ENCODE measurements at places on chromosomes 3 and 15.

GRCh38 chr3:18249126-18249525, 176.0 kb downstream of the SATB1 start:
- DNase-seq = no peak

DNA sequence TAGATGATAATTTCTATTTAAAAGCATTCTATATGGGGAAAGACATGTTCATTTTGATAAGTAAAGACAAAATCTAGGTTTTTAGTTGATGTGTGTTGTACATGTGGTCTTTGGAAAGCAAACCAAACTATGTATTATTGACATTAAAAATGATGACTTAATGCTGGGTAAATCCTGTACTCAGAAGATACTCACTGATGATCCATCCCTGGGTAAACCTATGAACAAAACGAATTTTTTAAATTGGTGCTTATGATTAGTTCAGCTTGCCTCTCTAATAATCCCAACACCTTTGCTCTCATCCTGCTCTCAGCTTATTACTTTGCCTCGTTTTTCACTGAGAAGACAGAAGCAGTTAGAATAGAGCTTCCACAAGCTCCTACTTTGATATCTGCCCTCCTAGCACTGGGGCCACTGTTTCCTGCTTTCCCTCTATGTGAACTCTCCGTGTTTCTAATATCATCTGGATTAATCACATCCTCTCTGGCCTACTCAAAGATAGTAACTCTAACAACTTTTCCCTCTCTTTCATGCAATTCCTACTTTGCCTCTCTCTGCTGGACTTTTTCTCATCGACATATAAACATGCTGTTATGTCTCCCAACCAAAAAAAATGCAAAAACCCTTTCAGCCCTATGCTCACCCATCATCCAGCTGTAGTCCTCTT, 29.3 kb downstream of the RARRES1 start:
- no peak for DNase-seq

GRCh38 chr3:123571264-123571972, 13.4 kb downstream of the HACD2 start:
- no peak for DNase-seq

GRCh38 chr3:149955449-149955848, 15.2 kb downstream of the PFN2 start:
- DNase-seq = no peak

- DNase-seq = no peak
Measured at GRCh38 chr3:133426721-133427120, 26.9 kb downstream of the BFSP2 start.

- no peak for DNase-seq
Measured at GRCh38 chr3:24985668-24986067, 442.4 kb upstream of the RARB start.

- DNase-seq = no peak
Measured at GRCh38 chr3:120040813-120041377, 53.4 kb downstream of the GSK3B start.

GRCh38 chr3:185527364-185527763, 25.0 kb downstream of the LIPH start:
- no peak for DNase-seq

- DNase-seq = no peak
Measured at GRCh38 chr3:181859518-181859917, 147.8 kb downstream of the SOX2 start.

- DNase-seq = no peak
Measured at GRCh38 chr3:52121464-52121805, 32.8 kb downstream of the POC1A start.

- no peak for DNase-seq
Measured at GRCh38 chr3:117171124-117171523, 461.5 kb downstream of the TUSC7 start.

GRCh38 chr3:55796533-55796932, 309.4 kb upstream of the WNT5A start:
- no peak for DNase-seq

GRCh38 chr3:183845608-183846288, 20.4 kb upstream of the MAP6D1 start:
- no peak for DNase-seq

DNA sequence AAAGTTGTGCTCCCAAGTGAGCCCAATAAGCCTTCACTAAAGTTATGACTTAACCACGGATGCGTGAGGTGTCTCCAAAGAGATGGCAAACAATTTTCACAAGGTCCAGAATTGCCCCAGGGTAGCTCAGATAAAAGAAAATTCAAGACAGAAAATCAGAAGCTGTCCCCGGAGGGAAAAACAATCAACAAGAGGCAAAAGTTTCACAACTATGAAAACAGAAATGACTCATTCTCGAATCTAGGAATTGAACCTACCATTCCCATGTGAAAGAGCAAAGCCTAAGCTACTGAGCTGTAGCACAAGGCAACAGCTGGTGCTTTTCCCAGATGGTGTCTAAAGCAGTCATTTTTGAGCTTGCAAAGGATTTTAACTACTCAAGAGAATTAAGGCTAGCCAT, 33.5 kb upstream of the MKRN3 start:
- DNase-seq = no peak

- no peak for DNase-seq
Measured at GRCh38 chr3:57382933-57383332, 90.4 kb upstream of the ASB14 start.

DNA sequence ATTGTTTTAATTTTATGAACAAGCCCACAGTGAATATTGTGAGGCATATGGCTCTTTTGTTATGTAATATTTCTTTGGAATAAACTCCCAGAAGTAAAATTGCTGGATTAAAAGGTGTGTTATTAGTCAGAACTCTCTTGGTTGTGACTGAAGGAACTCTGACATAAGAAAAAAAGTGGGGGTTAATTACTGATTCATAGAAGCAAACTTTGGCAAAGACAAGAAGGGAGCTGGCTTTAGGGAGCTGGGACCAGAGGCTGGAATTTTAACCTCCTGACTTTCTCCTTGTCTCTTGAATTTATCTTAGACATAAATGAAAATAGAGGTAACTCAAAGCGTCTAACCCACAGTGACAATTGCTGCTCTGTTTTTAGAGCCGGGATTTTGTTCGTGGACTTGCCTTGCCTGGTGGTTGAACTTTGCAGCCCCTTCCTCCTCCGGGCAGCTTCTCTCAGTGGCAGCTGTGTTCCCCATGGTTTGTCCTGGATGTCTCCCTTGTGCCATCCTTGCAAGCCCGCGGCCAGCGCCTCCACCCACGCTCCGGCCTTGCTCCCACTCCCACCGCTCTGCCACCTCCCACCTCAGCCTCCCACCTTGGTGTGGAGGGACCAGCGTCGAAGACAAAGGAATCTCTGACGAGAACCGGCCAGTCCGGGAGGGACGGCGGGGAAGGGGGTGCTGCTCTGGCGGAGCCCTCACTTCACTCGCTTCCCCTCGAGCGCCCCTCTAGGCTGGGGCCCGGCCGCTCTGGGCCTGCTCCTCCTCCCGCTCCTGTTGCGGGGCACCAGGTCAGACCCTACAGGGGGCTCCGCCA, 28.0 kb downstream of the ARHGAP31 start:
- DNase-seq = no peak

GRCh38 chr15:51780636-51781035, 29.2 kb downstream of the TMOD2 start:
- DNase-seq = no peak

GRCh38 chr15:99399618-99400017, 148.3 kb downstream of the LRRC28 start:
- no peak for DNase-seq

GRCh38 chr3:152969557-152970300, 134.8 kb downstream of the P2RY1 start:
- DNase-seq = no peak

GRCh38 chr3:55012091-55012490, 84.2 kb upstream of the LRTM1 start:
- DNase-seq = no peak

GRCh38 chr15:47326410-47327333, 390.6 kb upstream of the SEMA6D start:
- no peak for DNase-seq

- no peak for DNase-seq
Measured at GRCh38 chr3:136232413-136232812, 17.7 kb upstream of the PCCB start.

- DNase-seq = no peak
Measured at GRCh38 chr3:29346828-29347227, 66.0 kb downstream of the RBMS3 start.

DNA sequence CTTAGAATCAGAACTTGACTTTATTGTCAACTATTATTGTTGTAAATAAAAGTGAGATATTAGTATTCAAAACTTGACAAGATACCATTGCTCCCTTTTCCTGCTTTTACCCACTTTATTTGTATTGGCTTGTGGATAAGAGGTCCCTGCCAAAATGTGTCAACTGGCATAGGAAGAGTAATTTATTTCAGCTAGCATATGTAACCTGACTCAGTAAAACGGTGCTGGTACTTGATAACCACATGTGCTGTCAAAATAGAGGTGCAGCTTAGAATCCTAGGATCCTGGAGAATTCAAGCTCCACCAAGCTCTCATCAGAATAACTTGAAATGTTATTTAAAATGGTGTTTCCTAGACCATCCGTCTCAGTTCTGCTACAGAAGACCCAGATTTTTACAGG, 90.2 kb upstream of the TGFBR2 start:
- no peak for DNase-seq

DNA sequence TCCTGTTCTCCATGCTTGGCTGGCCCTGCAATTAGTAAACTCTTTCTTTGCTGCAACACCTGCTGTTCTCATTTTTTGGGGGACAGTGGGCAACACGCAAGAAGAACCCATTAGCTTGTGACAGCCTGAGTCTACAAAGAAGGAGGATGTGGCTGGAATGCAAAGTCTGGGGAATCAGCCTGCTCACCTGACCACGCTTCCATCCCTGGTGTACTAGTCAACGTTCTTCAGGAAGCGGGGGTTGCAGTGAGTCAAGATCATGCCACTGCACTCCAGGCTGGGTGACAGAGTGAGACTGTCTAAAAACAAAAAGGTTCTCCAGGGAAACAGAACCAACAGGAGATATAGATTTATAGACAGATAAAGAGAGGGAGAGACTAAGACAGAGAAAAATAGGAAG, 27.7 kb upstream of the KBTBD12 start:
- no peak for DNase-seq

GRCh38 chr15:93771196-93772030, 459.9 kb upstream of the MCTP2 start:
- DNase-seq = no peak

DNA sequence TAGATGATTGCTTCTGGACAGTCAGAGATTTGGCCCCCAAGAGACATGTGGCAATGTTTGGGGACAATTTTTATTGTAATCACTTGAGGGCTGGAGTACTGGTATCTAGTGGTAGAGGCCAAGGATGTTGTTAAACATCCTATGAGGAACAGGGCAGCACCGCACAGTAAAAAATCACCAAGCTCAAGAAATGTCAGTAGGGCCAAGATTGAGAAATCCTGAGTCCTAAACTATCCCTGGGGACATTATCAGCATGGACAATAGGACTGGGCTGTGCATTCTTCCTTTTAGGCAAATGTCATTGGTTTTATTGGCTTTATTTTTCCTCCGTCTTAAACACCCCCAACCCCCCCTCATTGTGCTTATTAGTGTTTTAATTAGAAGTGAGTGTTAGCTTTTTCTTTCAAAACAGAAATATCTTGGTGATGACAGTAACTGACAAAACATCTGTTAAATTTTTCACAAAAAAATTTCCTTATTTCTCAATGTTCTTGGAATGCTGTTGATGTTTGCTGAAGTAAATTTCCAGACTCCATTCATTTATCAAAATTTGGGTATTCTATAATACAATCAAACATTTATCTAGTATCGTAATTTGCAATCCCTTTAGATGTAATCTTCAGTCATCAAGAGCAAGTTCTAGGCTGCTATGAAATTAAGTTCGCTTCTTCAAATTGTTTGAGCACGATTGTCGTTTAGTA, 944.4 kb downstream of the VGLL3 start:
- DNase-seq = no peak

GRCh38 chr3:25441234-25441856, 13.3 kb downstream of the RARB start:
- DNase-seq = no peak

DNA sequence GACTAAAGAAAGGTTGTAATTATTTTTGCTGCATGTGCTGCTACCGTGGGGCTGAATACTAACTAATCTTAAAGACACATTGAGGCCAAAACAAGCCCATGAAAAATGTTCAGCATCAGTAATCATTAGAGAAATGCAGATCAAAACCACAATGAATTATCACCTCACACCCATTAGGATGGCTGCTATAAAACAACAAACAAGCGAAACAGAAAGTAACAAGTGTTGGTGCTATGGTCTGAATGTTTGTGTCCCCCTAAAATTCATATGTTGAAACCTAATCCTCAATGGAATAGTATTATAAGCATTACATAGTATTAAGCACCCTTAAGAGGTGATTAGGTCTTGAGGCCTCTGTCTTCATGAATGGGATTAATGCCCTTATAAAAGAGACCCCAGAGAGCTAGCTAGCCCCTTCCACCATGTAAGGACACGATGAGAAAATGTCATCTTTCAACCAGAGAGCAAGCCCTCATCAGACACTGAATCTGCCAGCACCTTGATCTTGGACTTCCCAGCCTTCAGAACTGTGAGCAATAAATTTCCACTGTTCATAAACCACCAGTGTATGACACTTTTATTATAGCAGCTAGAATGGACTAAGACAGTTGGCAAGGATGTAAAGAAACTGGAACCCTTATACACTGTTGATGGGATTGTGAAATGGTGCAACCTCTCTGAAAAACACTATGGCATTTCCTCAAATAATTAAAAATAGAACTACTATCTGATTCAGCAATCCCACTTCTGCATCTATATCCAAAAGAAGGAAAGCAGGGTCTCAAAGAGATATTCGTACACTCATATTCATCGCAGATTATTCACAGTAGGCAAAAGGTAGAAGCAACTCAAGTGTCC, 76.1 kb downstream of the REC114 start:
- no peak for DNase-seq

GRCh38 chr15:68594533-68595259, 15.9 kb downstream of the CORO2B start:
- no peak for DNase-seq

- DNase-seq = no peak
Measured at GRCh38 chr3:126548556-126549466, 9.9 kb downstream of the C3orf22 start.

GRCh38 chr15:68371160-68371559, 60.8 kb downstream of the ITGA11 start:
- DNase-seq = no peak

DNA sequence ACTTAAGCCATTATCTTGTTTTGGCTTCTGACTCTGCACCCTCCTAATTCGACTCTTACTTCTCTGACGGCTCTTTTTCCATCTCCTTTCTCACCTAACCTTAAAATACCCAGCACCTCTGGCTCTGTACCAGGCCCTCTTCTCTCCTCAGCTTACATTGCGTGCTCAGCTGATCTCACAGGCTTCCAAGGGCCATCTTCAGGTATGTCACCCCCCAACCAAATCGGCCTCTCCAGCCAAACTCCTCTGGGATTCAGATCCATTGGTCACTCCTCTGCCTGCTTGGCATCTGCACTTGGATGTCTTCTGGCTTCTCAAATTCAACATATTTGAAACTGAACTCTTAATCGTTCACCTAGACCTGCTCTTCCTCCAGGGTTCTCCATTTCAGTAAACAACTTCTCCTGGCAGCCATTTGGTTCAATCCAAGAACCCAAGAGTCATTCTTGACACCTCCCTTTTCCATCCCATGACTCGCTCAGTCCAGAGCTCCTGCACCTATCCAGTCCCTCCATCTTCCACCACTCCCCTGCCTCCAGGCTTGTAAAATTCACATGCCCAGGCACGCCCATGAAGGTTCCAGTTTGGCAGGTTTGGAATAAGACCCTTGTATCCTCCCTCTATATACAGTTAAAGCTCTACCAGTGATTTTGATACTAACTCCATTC, 35.2 kb upstream of the SLC41A3 start:
- DNase-seq = no peak

- DNase-seq = no peak
Measured at GRCh38 chr3:153084431-153084830, 77.6 kb upstream of the RAP2B start.

GRCh38 chr3:74329096-74329495, 285.4 kb downstream of the CNTN3 start:
- DNase-seq = no peak
